ENCODE measurements at places on chromosomes 12 and 14.

GRCh38 chr12:60501124-60501729 is 905.4 kb downstream of the SLC16A7 start:
- no peak for DNase-seq

- DNase-seq = no peak
Observed at GRCh38 chr12:108129017-108129812, at the start of gene WSCD2. WSCD2 (plus strand) TSS chr12:108129288; CDS start chr12:108195833, 66,545 bp downstream.

- no peak for DNase-seq
Observed at GRCh38 chr14:90381999-90382451, 14.8 kb upstream of the CALM1 start.

GRCh38 chr14:89221109-89221810 is 195.8 kb downstream of the FOXN3 start:
- DNase-seq = peak; percentile 47

- DNase-seq = no peak
Observed at GRCh38 chr14:64541261-64541971, 875 bp downstream of the HSPA2 start.

- no peak for DNase-seq
Observed at GRCh38 chr14:33510063-33510481, 440.8 kb downstream of the EGLN3 start.

DNA sequence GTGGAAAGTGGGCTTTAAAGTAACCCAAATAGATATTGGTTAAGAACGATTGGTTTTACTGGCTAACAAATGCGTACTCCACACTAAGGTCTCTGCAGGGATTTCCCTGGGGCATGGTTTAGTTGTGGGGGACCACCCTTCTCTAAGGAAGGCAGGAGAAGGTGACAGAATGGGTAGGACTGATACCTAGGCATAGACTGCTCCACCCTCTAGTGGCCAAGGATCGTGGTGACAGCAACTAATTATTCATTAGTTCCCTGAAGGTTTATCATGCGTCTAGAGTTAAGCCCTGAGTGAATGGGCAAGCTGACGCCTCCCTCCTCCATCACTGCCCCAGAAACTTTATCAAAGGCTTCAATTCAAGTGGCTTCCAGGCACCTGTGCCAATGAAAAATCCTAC is 9.1 kb downstream of the FAM181A start:
- DNase-seq = peak; percentile 28
